ENCODE measurements at places on chromosomes 6 and 20.

DNA sequence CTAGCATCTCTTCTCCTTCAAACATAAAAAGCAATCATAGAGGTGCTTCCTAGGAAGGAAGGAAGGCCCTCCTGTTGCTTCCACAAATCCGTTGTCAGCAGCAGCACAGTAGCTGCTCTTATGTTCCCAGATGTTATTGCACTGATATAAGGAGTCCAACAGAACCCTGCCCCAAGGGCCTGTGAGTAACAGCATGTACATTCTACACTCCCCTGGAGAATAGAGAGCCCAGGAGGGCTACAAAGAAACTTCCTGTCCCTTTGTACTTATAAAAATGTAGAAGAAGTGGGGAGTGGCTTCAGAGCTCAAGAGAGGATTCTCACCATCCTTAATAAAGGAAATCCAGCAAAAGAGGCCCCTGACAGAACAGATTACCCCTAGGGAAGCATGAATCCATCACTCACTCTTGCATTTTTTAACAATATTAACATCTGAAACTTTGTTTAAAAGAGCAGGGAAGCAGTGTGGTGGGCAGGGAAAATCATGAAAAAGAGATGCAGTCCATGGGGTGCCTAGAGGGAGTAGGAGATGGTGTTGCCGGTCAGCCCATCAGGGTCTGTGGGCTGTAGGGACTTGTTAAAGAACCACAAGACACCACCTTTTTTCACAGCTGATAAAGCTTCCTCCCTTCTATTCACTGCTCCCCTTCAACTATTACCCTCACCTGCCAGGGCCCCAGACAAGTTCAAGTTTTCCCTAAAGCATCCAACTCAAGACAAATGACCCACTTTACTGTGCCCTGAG is 104.5 kb upstream of the ADGRF1 start:
- no peak for DNase-seq

- DNase-seq: no peak
Observed at GRCh38 chr6:168584249-168584648, 143.3 kb downstream of the SMOC2 start.

DNA sequence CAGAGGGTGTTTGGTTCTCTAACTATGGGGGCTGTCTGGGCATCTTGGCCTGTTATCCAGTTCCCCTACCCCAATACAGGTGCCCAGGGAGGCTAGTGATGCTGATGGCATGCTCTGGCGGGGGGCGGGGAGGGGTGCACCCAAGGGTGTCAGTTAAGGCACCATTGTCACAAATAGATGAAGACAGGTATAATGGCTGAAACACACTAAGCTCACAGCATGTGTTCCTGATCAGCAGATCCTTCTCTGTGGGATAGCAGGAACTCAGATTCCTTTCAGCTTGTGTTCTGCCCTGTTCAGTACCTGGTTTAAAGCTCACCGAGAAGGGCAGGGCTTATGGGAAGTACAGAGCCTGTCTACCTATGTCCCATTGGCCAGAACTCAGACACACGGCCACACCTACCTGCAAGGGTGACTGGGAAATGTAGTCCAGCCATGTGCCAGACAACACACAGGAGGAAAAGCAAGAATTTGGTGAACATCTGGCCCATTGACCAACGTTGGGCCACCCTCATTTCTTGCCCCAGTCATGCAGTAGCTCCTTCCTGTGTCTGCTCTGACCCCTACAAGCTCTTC is 3.4 kb upstream of the RSPO4 start:
- DNase-seq: no peak

- no peak for DNase-seq
Observed at GRCh38 chr6:51855310-51856082, 231.9 kb downstream of the PKHD1 start.

GRCh38 chr6:37141281-37142049 is 28.5 kb upstream of the PIM1 start:
- no peak for DNase-seq

DNA sequence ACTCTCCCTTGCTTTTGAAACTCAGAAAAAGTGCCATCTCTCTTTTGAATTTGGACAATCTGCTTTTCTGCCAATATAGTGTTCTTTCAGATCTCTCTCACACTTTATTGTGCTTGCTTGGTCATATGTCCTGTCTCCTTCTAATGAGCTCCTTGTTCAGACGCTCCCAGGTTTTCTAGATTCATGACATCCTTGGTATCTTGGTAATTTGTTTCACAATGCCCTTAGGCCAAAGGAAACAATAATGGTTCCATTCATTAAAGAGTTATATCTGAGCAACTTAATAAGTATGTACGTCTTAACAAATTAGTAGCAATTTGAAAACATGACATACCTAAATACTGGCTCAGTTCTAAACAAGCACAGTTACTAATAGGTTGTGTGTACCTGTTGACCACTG is 293.4 kb upstream of the SPTLC3 start:
- no peak for DNase-seq

GRCh38 chr6:4057036-4057435 is 21.9 kb downstream of the FAM217A start:
- no peak for DNase-seq

DNA sequence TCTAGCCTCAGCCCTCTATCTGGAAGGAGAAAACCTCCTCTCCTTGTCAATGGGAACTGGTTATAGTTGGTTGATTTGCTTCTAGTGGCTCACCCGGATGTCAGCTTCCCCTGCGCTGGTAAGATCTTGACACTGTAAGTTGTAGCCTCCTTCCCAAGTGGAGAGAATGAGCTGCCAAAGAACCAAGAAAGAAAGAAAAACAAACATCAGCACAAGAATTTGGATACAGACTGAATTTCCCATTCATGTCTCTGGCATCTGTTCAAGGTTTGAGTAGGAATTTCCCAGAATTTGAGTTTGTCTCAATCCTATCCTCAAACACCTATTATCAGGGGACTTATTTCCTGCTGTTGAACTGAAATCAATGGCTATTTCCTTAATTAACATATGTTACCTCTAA is 44.1 kb downstream of the ELOVL2 start:
- DNase-seq: no peak

DNA sequence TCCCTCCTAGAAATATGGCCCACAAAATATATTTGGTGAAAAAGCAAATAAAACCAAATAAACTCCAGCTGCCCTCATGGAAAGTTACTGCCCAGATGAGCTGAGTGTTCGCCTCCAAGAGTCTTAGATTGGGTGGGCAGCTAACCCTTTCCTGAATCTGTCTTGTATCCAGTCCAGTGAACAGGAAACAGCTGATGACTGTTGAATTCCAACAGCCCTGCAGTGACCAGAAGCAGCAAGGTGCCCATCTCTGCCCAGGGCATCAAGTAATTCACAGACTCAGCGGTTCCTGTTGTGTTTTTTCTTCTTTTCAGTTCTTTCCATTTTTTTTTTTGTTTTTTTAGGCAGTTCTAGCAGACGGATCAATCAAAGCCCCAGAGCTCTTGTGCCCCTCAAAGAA is 199.2 kb downstream of the UBE3D start:
- no peak for DNase-seq

DNA sequence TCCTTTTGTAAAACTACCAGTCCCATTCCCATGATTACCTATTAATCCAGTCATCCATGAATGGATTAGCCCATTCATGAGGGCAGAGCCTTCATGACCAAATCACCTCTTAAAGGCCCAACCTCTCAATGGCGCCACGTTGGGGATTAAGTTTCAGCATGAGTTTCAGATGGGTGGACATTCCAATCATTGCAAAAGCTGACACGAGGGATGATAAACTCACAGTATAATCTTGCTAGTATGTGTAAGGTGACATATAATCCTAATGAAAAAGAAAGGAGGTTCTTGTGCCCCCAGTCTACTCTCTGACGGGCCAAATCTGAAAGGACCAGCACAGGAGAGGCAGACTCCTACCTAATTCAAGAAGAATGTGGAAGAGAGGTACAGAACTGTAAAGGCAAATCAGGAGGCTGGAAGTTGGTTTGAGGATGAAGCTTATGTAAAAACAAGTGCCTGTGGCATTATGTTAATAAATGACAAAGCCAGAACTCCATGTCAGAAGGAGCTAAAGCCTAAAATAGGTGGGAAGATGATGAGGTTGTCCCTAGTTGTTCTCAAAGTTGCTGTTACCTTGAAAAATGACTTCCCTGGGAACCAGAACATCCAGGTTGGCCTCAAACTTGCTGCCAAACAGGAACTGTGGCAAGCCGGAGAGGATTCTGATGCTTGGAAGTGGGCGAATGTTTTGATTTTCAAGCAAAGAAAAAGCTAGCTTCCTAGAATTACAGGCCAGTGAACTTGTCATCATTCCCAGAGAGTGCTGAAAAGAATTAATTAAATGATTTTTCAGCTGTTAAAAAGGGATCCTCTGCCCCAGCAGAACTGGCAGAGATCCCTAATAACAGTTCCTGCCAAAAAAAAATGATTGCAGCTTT is 106.5 kb upstream of the TIAM2 start:
- DNase-seq: no peak

Data from activated CD8-positive, alpha-beta memory T cell treated with anti-CD3 and anti-CD28 coated beads for 1 hour (primary cell).